Stimulated activated CD8-positive, alpha-beta memory T cell treated with anti-CD3 and anti-CD28 coated beads, Interleukin-12 subunit alpha, Interleukin-12 subunit beta, amount 100 ng/mL, for 4 hours (primary cell): ENCODE measurements at places on chromosomes 16 and 17.

DNA sequence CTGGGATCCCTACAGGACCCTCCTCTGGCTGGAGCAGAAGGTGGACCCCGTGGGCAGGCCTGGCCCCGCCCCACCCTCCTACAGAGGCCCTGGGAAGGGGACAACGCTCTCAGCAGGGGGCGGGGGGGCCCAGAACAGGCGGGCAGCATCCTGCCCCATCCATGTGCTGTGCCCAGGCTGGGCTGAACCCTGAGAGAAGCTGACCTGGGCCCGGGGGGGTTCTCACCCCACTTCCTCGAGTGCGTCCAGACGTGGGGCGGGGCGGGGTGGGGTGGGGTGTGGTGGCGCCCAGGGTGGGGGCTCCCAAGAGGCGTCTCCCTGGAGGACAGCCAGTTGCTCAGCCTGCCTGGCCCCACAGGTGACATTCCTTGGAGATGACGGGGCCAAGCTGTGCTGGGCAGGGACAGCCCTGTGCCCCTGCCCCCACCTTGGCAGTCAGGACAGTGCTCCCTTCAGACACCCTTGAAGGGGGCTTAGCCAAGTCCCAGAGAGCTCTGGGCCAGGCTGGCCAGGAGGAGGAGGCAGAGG, 390 bp upstream of the UNC13D start:
- no peak for DNase-seq

- DNase-seq: no peak
Measured at GRCh38 chr16:26697807-26698206, 368.9 kb upstream of the C16orf82 start.

- DNase-seq: no peak
Measured at GRCh38 chr16:2447920-2448583, 11.9 kb upstream of the TEDC2 start.

GRCh38 chr17:69480245-69480644, 65.7 kb downstream of the MAP2K6 start:
- DNase-seq: no peak

- DNase-seq: no peak
Measured at GRCh38 chr16:16924613-16925012, 545.7 kb downstream of the NPIPA7 start.

- DNase-seq: no peak
Measured at GRCh38 chr17:16122697-16123434, 92.5 kb downstream of the NCOR1 start.

- DNase-seq: no peak
Measured at GRCh38 chr17:52124561-52124960, 34.0 kb downstream of the CA10 start.

DNA sequence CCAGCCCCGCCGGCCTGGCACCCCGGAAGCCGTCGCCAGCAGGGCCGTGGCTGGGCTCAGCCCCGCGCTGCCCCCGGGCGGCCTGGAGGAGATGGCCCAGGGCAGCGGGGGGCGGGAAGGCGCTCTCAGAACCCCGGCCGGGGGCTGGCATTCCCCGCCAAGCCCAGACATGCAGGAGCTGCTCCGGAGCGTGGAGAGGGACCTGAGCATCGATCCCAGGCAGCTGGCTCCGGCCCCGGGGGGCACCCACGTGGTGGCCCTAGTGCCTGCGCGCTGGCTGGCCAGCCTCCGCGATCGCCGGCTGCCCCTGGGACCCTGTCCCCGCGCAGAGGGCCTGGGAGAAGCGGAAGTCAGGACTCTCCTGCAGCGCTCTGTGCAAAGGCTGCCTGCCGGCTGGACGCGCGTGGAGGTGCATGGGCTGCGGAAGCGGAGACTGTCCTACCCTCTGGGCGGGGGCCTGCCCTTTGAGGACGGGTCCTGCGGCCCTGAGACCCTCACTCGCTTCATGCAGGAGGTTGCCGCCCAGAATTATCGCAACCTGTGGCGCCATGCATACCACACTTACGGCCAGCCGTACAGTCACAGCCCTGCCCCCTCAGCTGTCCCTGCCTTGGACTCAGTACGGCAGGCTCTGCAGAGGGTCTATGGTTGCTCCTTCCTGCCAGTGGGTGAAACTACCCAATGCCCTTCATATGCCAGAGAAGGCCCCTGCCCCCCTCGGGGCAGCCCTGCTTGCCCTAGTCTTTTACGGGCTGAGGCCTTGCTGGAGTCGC, 551 bp downstream of the WDR81 start:
- no peak for DNase-seq

GRCh38 chr17:79322211-79323123, 247.8 kb downstream of the ENGASE start:
- DNase-seq: no peak

DNA sequence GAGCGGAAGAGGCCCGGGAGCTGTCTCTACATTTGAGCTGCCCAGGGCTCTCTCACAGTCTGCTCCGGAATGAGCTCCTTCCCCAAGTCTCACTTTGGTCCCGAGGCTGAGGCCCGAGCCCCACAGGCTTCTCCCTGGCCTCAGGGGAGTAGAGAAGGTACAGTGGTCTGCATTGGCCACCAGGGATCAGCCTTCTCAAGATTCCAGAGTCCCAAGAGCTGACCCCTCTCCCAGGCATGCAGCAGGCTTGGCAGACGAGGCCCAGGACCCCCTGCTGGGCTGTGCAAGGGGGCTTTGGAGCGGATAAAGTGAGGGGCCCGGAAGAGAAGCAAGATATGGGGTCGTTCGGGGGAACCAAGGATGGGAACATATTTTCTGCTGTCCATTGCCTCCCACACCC, 3.1 kb downstream of the PRSS27 start:
- no peak for DNase-seq

- no peak for DNase-seq
Measured at GRCh38 chr16:60107437-60107836, 1373.3 kb upstream of the GOT2 start.

GRCh38 chr17:32445074-32445415, 735 bp downstream of the PSMD11 start:
- DNase-seq: peak; percentile 12

- no peak for DNase-seq
Measured at GRCh38 chr17:56392321-56392720, 201.2 kb upstream of the NOG start.

GRCh38 chr17:39165841-39166349, at the start of gene ARL5C:
Gene ARL5C, minus strand, starts transcription at chr17:39166161. Its CDS starts 401 bp downstream, at chr17:39165760.
- no peak for DNase-seq

GRCh38 chr16:58809213-58809612, 75.1 kb upstream of the GOT2 start:
- no peak for DNase-seq

- DNase-seq: no peak
Measured at GRCh38 chr16:49023050-49023449, 258.6 kb downstream of the CBLN1 start.
